ENCODE measurements at places on chromosomes 12 and 14. TPM values are rescaled to one million over a fixed set of nuclear protein-coding genes. Genes with fewer than 3 reads are reported as not detected.

TMEM19 gene
- total RNA-seq = 36.0 TPM

SAMD4A gene
- total RNA-seq = 52.2 TPM

GDF3 gene
- total RNA-seq = 1.0 TPM

SLC17A8 gene
- total RNA-seq = under 0.01 TPM

DPPA3 gene
- total RNA-seq = not detected

MYH6 gene
- total RNA-seq = 2.1 TPM

TMEM132C gene
- total RNA-seq = 3.7 TPM

ZFHX2 gene
- not detected for total RNA-seq

PPFIA2 gene
- total RNA-seq = 1.0 TPM

ASCL1 gene
- total RNA-seq = not detected

SMIM41 gene
- total RNA-seq = not detected

MFAP5 gene
- total RNA-seq = 246 TPM

FAIM2 gene
- 1.6 TPM for total RNA-seq

KLRG1 gene
- total RNA-seq = 3.7 TPM

KRT79 gene
- 1.6 TPM for total RNA-seq
